ENCODE measurements at places on chromosomes 4 and X.

DNA sequence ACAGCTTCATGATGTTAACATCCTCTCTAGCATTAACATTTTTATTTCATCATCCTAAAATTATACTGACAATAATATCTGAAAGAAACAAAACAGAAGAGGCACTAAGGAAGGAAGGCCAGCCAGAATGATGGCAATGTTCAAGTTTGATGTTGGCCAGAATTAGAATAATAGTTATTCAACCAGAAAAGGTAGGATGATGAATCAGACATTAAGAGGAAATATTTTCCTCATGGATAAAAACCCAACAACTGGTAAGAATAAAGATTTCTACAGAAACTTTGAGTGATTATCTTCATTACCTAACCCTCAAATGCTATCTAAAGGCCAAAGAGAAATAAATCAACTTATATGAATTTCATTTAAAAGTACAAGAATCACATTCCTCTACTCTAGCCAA is 105.2 kb downstream of the PDE5A start:
- no peak for DNase-seq

- peak; percentile 49 for DNase-seq
Measured at GRCh38 chrX:13377550-13377934, 57.7 kb upstream of the ATXN3L start.

GRCh38 chr4:137707626-137708025 is 175.3 kb upstream of the PCDH18 start:
- no peak for DNase-seq

GRCh38 chrX:45807572-45808425 is 607.1 kb upstream of the DIPK2B start:
- no peak for DNase-seq

- DNase-seq = no peak
Measured at GRCh38 chrX:51867626-51868025, 25.8 kb upstream of the MAGED1 start.

DNA sequence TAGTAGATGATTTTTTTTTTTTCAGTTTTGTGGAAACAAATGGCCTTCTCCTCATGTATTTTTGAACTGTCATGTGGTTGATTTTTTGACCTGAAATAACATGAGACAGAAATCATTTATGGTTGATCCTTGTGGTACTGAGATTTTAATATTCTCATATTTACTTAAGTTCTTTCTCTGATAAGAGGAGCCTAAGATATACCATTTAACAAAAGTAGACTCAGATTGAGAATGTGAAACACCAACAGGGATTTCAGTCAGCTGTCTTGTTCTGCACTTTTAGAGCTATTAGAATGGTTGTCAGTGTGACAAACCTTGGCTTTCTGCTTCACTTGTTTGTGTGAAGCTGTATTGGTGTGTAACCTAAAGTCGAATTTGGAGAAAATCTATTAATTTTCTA is 575.7 kb downstream of the SPOCK3 start:
- no peak for DNase-seq

DNA sequence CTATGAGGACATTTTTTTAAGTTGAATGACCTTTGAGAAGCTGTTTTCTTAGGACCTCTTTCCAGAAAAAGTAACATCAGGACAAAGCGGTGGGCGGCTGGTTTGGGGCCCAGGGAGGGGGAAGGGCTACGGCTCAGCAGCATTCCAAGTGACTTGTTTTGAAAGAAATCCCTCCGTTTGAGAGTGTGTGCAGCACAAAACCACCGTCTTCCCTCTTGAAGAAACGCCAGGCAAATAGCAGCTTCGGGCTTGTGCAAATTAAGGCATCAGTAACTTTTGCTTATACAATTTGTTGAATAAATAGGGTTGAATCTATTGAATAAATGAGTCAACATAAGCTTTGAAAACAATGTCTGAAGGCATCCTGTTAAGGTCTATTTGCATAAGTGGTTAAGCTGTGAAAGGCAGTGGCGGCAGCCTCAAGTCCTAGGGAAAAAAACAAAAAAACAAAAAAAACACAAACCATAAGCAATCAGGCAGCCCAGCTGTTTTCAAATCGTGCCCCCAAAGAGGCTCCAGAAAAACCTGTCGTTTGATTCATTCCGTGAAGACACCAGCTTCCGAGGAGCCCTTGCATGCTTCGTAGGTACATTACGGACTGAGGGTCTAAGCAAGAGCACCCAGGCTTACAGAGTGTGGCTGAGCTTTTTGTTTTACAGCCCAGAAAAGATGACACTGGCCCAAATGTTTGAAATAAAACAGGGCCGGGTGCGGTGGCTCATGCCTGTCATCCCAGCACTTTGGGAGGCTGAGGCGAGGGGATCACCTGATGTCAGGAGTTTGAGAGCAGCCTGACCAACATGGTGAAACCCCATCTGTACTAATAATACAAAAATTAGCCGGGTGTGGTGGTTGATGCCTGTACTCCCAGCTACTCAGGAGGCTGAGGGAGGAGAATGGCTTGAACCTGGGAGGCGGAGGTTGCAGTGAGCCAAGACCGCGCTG is 103.7 kb downstream of the CRLF2 start:
- no peak for DNase-seq

GRCh38 chrX:13128104-13128503 is 83.7 kb upstream of the FAM9C start:
- no peak for DNase-seq
